ENCODE measurements at places on chromosomes 1 and 21. TPM values are rescaled to one million over a fixed set of nuclear protein-coding genes. Genes with fewer than 3 reads are reported as not detected.

DNA sequence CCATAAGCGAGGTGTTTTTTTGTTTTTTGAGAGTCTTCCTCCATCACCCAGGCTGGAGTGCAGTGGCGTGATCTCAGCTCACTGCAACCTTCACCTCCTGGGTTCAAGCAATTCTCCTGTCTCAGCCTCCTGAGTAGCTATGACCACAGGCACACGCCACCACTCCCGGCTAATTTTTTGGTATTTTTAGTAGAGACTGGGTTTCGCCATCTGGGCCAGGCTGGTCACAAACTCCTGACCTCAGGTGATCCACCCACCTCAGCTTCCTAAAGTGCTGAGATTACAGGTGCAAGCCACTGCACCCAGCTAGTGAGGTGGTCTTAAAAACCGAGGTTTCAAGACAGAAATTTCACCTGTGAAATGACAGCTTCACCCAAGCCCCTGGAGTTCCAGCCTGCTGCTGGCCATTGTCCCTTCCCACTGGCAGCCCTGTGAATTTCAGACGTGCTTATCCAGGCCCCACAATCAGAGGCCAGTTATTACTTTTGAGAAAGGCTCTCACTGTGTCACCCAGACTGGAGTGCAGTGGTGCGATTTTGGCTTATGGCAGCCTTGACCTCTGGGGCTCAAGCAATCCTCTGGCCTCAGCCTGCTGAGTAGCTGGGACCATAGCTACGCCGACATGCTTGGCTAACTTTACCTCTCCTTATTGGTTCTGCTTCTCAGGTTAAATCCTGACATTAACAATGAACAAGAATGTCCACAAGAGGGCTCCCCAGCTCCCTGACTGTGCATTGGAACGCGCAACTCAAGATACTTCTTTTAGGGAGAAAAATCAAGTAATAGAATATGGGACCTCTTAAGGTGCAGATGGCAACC, 19.4 kb downstream of the ENO1 start:
- no peak for DNase-seq

GRCh38 chr1:228752675-228753265, 17.5 kb downstream of the RHOU start:
- no peak for DNase-seq

DNA sequence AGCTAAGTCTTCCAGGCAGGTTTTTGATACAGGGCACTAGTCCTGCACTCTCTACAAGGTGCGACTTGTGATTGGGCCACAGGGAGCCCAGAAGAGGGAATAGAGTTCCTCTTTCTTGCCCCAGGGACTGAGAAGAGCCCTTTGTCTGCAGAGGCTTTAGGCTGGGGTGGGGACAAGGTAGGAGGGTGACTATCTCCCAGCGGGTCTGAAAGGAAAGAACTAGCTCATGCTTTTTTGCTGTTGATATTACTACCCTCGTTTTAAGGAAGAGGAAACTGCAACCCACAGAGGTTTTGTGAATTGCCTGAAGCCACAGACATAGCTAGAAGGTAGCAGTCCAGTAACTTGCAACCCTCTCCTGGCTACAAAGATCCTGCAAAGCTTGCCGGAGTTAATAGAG, 615.2 kb downstream of the MATN1 start:
- DNase-seq = no peak

GRCh38 chr21:32496568-32496967, 84.1 kb downstream of the EVA1C start:
- DNase-seq = no peak

GRCh38 chr1:113142791-113143190, 69.8 kb downstream of the LRIG2 start:
- DNase-seq = no peak

GRCh38 chr1:154466921-154467417, 35.0 kb upstream of the TDRD10 start:
- no peak for DNase-seq

Gene SPRR4
- not detected for total RNA-seq

Gene CR1L
- total RNA-seq = not detected

Data from omental fat pad (tissue), 4 donors.